ENCODE measurements at places on chromosomes 4 and X. TPM values are rescaled to one million over a fixed set of nuclear protein-coding genes. Genes with fewer than 3 reads are reported as not detected.

GRCh38 chrX:118562582-118563164, 67.1 kb downstream of the DOCK11 start:
- no peak for DNase-seq

DNA sequence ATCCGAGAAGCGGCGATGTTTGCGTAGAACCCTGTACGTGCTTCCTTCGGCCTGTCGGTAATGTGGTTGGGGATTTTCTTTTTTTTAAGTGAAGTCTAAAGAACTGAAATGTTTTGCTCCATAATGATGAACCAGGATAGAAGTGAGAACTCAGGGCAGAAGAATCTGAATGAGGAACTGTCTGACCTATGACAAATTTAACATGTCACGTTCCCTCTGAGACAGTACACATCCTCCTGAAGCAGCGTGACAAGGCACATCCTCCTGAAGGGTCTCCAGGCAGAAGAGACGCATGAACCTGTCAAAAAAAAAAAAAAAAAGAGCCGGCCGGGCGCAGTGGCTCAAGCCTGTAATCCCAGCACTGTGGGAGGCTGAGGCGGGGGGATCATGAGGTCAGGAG, 6.2 kb downstream of the CSF2RA start:
- DNase-seq = no peak

- DNase-seq = no peak
Observed at GRCh38 chr4:7973545-7973981, 33.9 kb upstream of the AFAP1 start.

The XKRX gene
- total RNA-seq = 37.9 TPM

- peak; percentile 50 for DNase-seq
Observed at GRCh38 chr4:7842384-7843279, 97.0 kb downstream of the AFAP1 start.

GRCh38 chr4:117096886-117097285, 11.5 kb upstream of the TRAM1L1 start:
- no peak for DNase-seq

The NPY5R gene
- total RNA-seq = not detected

The TCEAL6 gene
- not detected for total RNA-seq

- no peak for DNase-seq
Observed at GRCh38 chr4:7301126-7301785, 108.9 kb downstream of the SORCS2 start.

- no peak for DNase-seq
Observed at GRCh38 chr4:8205749-8206611, 6.9 kb downstream of the SH3TC1 start.

DNA sequence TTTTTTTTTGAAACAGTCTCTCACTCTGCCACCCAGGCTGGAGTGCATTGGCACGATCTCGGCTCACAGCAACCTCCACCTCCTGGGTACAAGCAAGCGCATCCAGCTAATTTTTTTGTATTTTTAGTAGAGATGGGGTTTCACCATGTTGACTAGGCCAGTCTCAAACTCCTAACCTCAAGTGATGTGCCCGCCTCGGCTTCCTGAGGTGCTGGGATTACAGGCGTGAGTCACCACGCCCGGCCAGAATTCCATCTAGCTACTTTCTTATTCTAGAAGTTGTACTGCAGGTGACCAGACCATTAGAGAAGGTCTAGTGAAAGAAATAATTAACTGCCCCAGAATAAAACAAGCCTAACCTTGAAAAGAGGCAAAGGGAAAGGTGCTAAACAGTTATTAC, 2.3 kb downstream of the LRBA start:
- no peak for DNase-seq

The LRCH2 gene
- total RNA-seq = 0.11 TPM

The CBR4 gene
- total RNA-seq = 13.7 TPM

The PRRG1 gene
- 8.1 TPM for total RNA-seq

- peak; percentile 72 for DNase-seq
Observed at GRCh38 chr4:1462009-1462767, 55.9 kb upstream of the NKX1-1 start.

- no peak for DNase-seq
Observed at GRCh38 chr4:625631-626161, 323 bp downstream of the PDE6B start.

The NALF2 gene
- total RNA-seq = 0.19 TPM

- no peak for DNase-seq
Observed at GRCh38 chr4:150368667-150369066, 213.3 kb upstream of the MAB21L2 start.

The GJB1 gene
- 0.19 TPM for total RNA-seq

DNA sequence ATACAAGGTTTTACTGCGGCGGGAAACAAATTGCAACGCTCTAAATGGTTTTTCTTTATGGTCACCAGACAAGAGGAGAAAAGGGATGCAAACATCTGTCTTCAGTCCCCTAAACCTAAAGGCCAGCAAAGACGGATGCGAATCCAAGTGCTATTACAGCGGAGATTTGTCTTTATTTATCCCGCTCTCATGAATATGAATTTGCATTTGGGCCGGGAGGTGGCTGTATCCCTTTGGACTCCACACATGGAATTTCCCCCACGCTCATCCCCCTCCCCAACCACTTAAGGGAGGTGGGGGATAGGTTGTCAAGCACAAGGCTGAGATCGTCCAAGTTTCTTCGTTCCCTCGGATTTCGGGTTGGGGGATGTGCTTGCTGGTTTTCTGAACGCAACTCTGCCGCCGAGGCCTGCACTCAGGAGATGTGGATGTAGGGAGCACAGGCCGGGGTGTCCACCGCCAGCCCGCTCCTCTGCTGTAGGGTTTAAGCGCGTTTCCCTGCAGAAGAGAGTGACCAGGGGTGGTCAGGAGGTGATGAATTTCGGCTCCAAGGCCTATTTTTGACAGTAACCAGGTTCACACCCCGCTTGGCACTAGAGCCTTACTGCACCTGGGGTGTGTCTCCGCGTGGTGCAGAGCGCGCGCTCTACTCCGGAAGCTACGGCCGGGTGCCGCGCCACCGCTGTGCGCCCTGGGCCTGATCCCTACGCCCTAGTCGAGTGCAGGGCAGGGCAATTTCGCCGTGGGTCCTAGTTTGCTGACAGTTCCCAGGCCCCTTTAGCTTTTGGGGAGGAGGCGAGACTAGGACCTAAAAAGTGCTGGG, 2.3 kb upstream of the PHOX2B start:
- no peak for DNase-seq

GRCh38 chr4:140185412-140186081, 31.6 kb upstream of the MAML3 start:
- no peak for DNase-seq

GRCh38 chr4:98663226-98664006, 5.0 kb upstream of the TSPAN5 start:
- DNase-seq = no peak

The ZNF157 gene
- 0.19 TPM for total RNA-seq

- DNase-seq = no peak
Observed at GRCh38 chrX:45186643-45187026, 14.0 kb downstream of the DIPK2B start.

- no peak for DNase-seq
Observed at GRCh38 chr4:84455697-84456096, 43.4 kb downstream of the NKX6-1 start.

- no peak for DNase-seq
Observed at GRCh38 chr4:148415500-148415899, 26.7 kb downstream of the NR3C2 start.

- no peak for DNase-seq
Observed at GRCh38 chr4:99722725-99723124, 65.1 kb upstream of the C4orf54 start.

The IL2 gene
- total RNA-seq = not detected

The MED14 gene
- total RNA-seq = 34.3 TPM

- no peak for DNase-seq
Observed at GRCh38 chr4:155789391-155789790, 30.6 kb downstream of the GUCY1B1 start.
